Right cardiac atrium (tissue), 5 donors: ENCODE measurements at places on chromosomes 16 and 17.

- no peak for DNase-seq
These were observed 3.0 kb downstream of the CCNF start for GRCh38 chr16:2432286-2432685.

DNA sequence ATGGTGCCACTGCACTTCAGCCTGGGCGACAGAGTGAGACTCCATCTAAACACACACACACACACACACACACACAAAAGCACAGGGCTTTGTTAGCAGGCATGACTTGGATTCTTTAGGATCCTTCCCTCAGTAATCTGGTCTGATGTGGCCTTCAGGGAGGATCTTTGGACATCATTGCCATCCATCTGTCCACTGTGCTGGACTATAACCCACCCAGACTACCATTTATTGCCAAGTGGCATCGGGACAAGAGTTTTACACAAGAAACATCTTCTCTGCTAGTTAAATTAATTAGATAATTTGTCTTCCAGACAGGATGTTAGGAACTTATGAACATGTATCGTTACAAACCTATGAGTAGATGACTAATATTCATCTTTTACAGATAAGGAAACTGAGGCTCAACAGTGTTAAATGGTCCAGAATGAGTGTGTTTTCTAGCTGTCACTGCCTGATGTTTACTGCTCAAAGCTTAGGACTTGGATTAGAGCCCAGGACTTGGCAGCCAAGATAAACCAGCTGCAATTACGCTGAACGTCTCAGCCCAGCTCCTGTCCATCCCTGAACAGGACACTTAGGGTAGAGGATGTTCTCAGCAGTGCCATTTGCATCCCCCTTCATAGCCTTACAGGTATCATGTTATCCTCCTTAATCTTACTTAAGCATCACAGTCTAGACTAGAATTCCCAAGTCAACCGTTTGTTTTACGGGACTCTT, 285.8 kb downstream of the WWOX start:
- DNase-seq, result no peak

- no peak for DNase-seq
These were observed 55.9 kb downstream of the MYO18A start for GRCh38 chr17:29124135-29124924.

GRCh38 chr17:35683591-35683990, 47.8 kb upstream of the RASL10B start:
- DNase-seq, result no peak

GRCh38 chr17:76732734-76733617, 4.2 kb downstream of the SRSF2 start:
- no peak for DNase-seq

GRCh38 chr16:58418601-58419000, 26.3 kb downstream of the GINS3 start:
- peak; percentile 69 for DNase-seq
